CD4-positive, CD25-positive, alpha-beta regulatory T cell (primary cell): ENCODE measurements at places on chromosomes 1 and 21.

DNA sequence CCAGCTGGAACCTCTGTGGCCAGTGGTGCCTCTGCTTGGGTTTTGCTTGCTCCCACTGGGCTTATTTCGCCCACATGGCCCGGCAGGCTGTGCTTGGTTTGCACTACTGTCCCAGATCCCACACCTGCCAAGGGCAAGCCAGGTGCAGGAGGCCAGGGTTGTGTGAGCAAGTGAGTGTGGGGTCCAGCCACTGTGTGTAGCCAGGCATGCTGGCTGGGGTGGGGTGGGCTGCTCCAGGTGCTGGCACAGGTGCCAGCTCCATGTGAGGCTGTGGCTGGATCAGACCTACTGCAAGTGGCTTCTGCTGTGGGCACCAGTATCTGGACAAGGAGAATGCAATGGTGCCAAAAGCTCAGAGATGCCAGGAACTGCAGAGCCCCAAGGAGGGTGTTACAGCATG is 28.5 kb downstream of the RYR2 start:
- no peak for DNase-seq

- no peak for DNase-seq
Measured at GRCh38 chr1:43659212-43660166, 9.5 kb downstream of the KDM4A start.

DNA sequence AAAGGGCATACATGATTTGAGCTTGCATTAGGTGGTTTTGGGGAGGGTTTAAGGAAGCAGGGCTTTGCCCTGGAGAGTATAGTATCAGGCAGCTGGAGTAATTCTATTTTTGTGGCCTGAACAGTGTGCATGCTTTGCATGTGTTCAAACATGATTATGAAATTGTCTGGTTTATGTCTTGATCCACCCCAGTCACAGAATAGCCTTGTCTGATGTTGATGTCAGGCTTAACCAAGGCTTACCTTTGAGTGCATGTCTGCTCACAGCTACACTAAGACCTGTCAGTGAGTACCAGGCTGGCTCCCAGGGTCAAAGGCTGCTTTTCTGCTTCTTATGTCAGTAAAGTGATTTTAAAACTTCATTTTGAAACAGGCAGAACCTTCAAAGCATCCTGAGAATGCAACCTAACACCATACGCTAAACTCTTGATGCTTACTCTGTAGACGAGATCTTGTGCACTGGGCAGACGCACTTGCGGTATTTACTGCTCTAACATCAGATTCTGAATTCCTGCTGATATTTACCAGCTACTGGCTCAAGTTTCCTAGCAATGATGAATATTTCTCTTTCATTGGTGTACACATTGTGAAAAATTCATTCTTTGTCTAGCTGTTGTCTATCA is 78.9 kb downstream of the MAP3K21 start:
- no peak for DNase-seq

- DNase-seq: peak; percentile 53
Measured at GRCh38 chr1:7680207-7680954, 90.7 kb upstream of the VAMP3 start.

DNA sequence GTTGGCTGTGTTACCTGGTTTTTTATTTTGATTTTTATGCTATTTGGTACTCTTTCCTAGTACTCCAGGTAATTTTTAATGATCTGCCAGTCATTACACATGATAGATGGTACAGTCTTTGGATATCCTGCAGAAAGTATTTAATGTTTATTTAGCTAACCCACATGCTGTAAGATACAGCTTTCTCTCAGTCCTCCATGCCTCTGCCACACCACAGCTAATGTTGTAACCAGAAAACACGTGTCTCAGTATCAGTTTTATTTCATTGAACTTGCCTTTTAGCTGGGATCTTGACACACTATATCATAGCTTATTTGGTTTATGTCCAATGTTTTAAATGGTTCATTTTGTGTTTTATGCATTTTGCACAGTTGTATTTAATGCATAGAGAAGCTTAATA is 1648.4 kb downstream of the KCNT2 start:
- no peak for DNase-seq

GRCh38 chr21:25646474-25646873 is 7.4 kb downstream of the JAM2 start:
- DNase-seq: no peak

- no peak for DNase-seq
Measured at GRCh38 chr1:73886716-73887115, 311.3 kb downstream of the LRRIQ3 start.

GRCh38 chr1:167924543-167925231 is 10.8 kb upstream of the ADCY10 start:
- DNase-seq: no peak

- DNase-seq: no peak
Measured at GRCh38 chr1:153922076-153922971, 448 bp downstream of the GATAD2B start.

DNA sequence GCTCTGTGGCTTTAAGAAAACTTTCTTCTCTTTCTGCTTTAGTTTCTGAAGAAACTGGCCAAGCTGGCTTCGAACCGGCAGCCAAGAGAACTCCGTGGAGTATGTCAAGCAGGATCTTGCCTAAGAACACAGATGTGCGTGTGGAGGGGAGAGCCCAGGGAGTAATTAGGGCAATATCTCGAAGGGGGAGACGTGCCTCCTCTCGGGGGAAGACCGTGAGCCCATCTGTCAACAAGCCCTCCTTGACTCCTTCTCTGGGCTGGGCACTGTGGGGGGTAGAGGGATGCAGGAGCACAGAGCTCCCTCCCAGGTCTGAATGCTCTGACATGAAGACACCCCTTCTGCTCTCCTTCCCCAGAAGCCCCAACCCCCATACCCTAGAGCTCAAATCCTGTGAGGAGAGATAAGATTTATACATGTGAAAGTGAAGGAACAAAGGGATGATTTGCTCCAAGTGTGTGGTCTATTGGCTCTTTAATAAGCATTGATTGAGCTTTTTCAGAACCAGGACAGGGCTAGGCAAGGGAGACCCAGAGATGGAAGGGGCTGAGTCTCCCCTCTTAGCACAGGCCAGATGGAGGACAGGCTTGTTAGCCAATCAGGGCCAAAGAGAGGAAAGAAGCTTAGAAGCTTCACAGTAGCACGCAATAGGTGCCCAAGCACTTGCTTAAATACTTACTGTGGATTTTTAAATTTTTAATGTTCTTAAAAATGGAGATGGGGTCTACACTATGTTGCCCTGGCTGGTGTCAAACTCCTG is 37.5 kb downstream of the EDN2 start:
- no peak for DNase-seq

DNA sequence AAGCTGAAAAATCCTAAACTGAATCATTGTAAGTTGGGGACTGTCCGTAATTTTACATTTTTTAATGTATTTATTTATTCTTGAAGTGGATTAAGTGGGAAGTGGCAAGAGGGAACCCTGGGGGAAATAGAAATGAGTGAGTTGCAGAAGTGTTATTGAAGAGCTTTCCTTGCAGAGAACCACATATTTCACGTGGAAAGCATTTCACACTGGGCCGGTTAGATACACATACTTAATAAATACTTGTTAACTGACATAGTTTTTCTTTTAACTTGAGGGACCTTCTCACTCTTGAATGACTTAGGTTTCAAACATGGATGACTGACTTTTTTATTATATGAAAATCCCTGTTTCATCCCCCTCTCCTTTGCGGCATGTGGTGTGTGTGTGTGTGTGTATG is 239.3 kb downstream of the LMO4 start:
- no peak for DNase-seq

DNA sequence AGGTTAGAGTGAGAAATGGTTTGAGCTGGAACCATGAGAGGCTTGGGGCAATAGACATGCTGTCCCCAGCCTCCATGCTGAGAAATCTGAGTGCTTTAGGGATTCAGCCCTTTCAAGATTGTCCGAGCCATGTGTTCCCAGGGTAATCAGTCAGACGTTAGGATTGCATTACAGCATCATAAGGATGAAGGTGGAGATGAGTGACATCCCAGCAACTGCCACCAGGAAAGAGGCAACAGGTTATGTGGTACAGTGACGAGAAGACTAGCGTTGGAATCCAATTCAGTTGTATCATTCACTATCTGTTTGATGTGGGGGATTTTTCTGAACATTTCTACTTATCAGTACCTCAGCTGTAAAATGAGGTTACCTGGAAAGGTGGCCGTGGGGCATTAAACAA is 1.7 kb downstream of the CAMK1G start:
- DNase-seq: no peak
